ENCODE measurements at places on chromosomes 12 and 14.

GRCh38 chr12:2302711-2303580 lies 250.2 kb downstream of the CACNA1C start:
- DNase-seq = no peak

GRCh38 chr12:41970744-41971143 lies 173.9 kb downstream of the GXYLT1 start:
- no peak for DNase-seq

GRCh38 chr14:99333841-99334635 lies 62.0 kb upstream of the BCL11B start:
- no peak for DNase-seq

DNA sequence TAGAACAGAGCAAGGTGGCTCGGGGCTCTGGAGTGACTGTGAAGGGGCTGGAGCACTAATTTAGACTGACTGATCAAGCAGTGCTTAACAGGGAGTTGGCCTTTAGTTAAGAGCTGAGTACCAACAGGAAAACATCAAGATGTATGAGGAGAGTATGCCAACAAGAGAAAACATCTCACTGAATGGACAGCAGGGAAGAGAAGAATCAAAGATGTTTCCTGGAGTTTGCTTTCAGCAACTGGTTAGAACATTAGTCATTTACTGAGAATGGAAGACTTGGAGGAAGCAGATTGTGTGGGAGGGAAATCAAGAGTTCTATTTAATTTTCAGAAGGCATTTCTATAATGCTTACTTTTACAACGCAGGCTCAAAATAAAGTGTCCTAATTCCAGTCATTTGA lies 259.3 kb downstream of the ADAMTS20 start:
- no peak for DNase-seq

GRCh38 chr14:73714656-73715081 lies 485 bp upstream of the PNMA1 start:
- DNase-seq = no peak

- DNase-seq = no peak
Measured at GRCh38 chr14:100900837-100901390, 2.6 kb downstream of the RTL1 start.

GRCh38 chr12:50117057-50117622 lies 5.1 kb downstream of the COX14 start:
- no peak for DNase-seq

DNA sequence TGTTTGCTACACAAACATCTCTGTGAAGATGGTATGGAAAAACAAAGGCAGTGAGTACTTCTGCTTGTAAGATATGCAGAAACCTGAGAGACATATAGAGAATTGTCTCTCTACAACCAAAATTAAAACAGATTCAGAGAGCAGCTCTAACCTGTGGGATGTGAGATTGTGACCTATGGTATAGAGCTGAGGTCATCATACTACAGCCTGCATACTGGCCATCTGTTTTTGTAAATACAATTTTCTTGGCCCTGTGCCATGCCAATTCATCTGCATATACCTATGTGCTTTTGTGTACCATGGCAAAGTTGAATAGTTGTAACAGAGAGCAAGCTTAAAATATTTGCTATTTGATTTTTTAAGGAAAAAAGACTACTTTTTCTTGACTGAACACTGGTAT lies 99.6 kb downstream of the LMO3 start:
- DNase-seq = no peak

- DNase-seq = no peak
Measured at GRCh38 chr14:99769799-99770198, 23.4 kb upstream of the EML1 start.

DNA sequence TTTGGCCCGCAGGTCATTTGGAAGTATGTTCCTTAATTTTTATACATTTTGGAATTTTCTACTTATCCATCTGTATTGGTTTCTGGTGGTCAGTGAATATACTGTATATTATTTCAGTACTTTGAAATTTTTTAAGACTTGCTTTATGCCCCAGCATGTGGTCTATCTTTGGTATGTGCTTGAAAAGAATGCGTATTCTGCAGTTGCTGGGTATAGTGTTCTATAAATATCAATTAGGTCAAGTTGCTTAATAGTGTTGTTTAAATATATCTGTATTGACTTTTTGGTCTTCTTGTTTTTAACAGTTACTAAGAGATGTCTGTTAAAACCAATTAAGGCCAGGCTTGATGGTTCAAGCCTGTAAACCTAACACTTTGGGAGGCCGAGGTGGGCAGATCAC lies 21.7 kb upstream of the SIX1 start:
- DNase-seq = no peak

DNA sequence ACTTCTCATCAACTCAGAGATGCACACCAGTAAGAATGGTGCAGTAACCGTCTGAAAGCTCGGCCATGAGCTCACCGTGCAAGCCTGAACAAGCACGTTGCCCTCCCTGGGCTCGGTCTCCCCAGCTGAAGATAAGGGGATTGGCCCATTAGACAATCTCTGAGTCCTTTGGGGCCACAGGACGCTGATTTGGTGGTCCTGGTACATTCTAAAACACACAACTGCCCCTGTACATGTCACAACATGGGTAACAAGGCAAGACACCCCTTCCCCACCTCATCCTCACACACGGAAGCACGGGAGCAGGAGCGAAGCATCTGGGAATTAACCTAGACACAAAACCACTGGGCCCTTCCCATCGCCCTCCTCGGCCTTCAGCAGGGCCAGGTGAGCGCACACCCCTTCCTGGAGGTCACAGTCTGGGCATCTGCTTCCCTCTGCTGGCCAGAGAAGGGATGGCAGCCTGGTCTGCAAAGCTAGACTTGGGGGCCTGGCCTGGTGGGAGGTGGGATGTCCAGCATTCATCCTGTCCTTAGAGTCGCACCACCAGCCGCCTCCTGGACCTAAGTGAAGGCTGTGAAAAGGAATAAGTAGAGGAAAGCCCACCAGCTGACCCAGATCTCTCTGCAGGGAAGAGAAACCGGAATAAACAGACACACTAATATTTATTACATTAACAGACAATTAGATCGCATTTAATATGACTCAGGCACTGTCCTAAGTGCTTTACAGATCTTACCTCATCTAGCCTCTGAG lies 18.9 kb upstream of the SMUG1 start:
- peak; percentile 83 for DNase-seq

DNA sequence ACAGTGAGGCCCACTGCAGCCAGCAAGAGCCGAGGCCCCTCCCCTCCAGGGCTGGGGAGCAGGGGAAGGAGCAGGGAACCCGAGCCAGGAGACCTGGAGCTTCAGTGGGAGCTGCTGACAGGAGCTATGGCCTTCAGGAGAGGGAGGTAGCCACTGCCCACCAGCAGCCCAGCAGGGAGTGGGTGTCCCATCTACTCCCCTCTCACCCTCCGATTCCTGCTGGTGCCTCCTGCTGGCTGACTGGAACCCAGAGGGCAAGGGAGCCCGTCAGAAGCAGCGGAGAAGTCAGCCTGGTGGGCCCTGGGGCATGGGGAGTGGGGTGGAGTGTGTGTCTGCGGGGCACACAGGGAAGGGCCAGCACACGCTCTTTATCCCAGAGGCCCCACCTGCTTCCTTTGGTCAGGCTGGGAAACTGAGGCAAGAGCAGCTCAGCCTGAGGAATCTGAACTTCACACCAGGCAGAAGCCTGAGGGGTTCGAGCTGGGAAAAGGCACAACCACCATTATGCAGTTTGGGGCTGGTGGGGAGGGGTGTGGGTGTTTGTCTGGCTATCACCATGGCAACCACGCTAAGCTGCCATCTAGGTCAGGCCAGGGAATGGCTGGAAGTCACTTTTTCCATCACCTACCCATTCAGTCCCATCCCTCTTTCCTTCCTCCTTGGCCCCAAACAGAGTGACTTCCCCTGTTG lies 36.8 kb upstream of the PLEKHG6 start:
- no peak for DNase-seq

GRCh38 chr12:5388581-5389535 lies 43.0 kb upstream of the NTF3 start:
- no peak for DNase-seq

- DNase-seq = no peak
Measured at GRCh38 chr14:93884950-93885349, 42.2 kb upstream of the FAM181A start.

GRCh38 chr12:59597385-59597781 lies 1.6 kb downstream of the SLC16A7 start:
- DNase-seq = peak; percentile 81

DNA sequence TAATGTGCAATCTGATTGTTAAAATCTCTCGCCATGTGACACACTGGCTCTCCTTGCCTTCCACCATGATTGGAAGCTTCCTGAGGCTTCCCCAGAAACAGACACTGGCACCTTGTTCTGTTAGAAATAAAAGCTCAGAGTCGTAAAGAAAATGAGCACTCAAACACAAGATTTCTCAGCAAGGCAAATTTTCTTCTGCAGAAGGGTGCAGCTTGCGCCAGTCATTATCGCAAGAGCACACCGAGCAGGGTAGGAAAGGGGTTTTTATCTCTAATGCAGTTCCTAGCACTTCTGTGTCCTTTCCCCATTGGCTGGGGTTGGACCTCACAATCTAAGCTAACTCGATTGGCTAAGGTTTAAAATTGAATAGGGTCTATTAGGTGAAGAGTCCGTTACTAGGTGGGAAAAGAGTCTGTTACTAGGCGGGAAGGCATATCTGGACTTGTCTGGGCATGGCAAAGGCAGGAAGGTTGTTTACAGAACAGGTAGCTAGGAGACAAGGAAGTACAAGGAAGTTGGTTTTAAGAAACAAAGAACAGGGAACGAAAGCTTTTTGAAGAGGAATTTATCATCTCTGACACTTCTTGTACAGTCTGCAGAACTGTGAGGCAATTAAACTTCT lies 62.6 kb upstream of the BICD1 start:
- no peak for DNase-seq

DNA sequence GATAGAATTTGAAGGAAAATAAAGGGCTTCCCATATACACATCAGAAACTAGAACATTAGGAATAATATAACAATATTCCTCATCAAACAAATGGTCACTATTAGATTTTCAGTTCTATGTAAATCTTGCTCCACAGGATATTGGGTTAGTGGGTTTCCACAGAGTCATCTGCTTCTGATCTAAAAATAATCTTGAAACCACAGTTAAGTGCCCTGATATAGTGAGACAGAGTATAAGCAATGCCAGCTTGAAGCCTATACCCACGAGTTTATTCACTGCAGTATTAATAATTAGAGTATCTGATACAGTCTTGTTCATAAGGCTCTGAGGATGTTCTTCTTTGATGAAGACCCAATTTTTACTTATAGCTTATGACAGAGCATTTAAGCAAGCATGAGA lies 74.5 kb upstream of the ATF7IP start:
- DNase-seq = no peak

DNA sequence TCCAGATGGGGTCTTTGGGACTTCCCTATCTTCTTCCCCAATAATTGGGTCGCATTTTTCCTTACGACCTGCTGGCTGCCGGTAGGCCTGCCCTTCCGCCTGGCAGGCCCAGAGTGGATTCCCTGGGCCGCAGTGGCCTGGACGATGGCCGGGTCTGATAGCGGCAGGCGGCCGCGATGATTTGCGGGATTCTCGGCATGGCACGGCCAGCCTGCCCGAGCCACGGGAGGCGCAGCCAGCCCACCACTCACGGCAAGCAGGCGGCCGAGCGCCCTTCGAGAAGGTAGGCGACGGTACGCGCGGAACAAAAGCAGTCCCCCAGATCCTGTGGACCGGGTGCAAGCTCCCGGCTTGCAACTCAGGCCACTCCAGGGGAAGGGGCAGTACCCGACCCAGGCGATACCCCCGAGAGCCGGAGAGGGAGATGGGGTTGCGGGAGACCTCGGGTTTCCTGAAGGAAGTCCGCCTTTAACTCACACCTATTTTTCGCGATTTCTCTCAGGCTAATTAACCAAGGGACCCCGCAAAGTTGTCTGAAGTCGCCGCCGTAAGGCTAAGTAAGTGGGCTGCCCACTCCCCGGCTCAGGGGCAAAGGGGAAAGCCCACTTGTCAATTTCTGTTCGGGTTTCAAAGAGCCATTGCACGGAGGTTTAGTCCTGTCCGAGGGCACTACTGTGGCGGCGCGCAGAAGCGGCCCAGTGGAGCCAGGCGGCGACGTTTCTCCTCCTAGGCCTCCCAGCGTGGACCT lies 1.4 kb upstream of the GSC start:
- DNase-seq = no peak

DNA sequence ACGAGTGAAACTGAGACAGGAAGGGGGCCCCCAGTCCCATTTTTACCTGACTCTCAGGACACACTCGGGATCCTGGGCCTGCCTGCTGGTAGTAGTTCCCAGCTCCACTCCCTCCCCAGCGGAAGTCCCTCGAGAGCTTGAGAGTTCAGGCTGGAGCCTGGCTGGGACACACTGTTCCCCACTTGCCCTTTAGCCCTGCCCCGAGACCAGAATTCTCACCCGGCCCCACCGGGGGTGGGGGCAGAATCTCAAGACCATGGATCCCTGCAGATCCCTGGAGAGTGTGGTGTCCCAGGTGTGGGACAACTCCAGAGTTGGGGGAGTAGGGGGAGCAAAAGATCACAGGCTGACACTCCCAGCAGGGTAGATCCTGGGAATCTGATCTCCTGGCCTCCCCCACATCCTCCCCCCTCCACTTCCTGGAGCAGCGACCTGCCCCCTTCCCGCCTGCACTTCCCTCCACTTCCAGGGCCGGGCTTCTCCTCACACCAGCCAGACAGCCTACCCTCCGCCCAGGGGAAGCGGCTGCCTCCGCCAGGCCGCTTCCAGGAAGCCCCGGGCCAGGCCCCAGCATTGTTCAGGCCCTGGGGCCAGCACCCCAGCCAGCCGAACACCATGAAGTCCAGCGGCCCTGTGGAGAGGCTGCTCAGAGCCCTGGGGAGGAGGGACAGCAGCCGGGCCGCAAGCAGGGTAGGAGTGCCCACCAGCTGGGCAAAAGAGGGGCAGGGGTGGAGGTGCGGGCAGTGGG lies at the start of gene TNS2:
Gene TNS2, plus strand, starts transcription at position 495 of the 748 bp plus-strand sequence. Its CDS starts 121 bp downstream, at position 616.
- DNase-seq = peak; percentile 13

- no peak for DNase-seq
Measured at GRCh38 chr12:9866860-9867269, 2.3 kb downstream of the CLEC2B start.

DNA sequence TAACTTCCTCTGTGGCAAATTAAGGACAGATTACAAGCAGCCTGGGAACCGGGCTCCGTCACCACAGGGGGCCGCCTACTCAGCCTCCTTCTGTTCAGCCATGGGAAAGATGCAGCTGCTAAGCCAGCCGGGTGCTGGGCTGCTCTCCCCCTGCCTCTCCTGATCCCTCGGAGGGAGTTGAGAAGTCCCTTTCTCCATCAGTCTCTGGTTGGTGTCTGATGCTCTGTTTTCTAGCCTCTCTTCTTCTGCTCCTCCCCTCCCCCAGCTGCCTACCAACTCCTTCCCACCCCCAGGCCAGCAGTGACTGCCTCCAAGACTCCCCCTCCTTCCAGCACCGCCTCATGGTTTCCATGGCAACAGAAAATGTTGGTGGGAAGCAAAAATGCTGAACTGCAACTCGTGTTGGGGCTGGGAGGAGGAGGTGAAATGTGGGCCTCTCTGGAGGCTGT lies 486.7 kb downstream of the APAF1 start:
- DNase-seq = no peak

- DNase-seq = no peak
Measured at GRCh38 chr12:122486805-122487426, 13.8 kb downstream of the ZCCHC8 start.

Data from stimulated activated CD4-positive, alpha-beta T cell treated with anti-CD3 and anti-CD28 coated beads, Interleukin-4, amount 100 ng/mL, for 24 hours (primary cell).